ENCODE measurements at places on chromosomes 3 and 15.

DNA sequence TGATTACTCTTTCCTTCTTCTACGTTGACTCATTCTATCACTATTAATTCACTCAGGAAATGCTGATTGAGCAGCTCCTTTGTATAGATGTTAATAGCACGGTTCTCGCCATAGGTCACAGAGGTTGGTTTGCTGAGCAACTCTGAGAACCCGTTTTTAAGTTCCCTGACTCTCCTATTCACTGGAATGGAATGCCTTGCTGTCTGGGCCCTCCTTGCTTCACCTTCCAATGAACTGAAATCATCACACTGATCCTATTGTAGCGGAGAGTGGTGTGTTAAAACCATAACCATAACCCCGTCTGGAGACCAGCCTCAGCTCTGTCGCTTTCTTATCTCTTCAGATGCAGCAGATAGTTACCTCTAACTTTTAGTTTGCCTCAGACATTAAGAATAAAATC lies 323.6 kb downstream of the GABRB3 start:
- no peak for DNase-seq

- DNase-seq, result no peak
These were observed 57.7 kb downstream of the SUCNR1 start for GRCh38 chr3:151931171-151931570.

GRCh38 chr15:90184119-90184785 lies 16.9 kb upstream of the SEMA4B start:
- no peak for DNase-seq

GRCh38 chr15:49989498-49989897 lies 129.5 kb downstream of the ATP8B4 start:
- DNase-seq, result peak; percentile 40

DNA sequence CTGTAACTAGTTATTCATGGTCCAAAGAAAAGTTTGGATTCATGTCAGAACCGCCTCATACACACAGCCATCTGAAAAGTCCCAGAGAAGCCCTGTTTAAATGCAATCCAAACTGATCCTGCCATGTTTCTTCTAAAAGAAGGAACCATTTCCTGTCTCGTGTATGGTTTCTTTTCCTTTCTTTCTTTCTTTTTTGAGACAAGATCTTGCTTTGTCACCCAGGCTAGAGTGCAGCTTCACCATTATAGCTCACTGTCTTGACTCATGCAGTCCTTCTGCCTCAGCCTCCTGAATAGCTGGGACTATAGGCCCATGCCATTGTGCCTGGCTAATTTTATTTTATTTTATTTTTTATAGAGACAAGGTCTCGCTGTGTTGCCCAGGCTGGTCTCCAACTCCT lies 77.4 kb upstream of the NSMCE3 start:
- DNase-seq, result no peak

DNA sequence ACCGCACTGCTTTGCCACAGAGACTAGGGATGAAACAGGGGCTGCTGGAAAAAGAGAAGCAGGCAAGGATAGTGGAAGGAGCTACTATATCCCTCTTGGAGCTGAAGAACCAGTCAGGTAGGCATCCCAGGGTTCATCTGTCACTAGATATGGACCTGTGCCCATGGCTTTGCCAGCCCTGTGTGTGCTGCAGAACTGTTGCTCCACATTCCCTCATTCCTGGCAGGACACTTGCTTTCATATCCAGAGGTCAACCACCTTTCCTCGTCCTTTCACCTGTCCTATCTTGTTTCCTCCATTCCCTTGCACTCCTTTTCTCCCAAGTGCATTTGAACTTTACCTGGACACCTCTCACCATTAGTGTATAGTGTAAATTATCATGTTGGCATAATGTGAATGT lies 12.0 kb downstream of the SNRK start:
- no peak for DNase-seq

GRCh38 chr3:16708285-16708684 lies 103.1 kb upstream of the DAZL start:
- no peak for DNase-seq

GRCh38 chr3:42066516-42067181 lies 24.5 kb upstream of the TRAK1 start:
- DNase-seq, result peak; percentile 47

DNA sequence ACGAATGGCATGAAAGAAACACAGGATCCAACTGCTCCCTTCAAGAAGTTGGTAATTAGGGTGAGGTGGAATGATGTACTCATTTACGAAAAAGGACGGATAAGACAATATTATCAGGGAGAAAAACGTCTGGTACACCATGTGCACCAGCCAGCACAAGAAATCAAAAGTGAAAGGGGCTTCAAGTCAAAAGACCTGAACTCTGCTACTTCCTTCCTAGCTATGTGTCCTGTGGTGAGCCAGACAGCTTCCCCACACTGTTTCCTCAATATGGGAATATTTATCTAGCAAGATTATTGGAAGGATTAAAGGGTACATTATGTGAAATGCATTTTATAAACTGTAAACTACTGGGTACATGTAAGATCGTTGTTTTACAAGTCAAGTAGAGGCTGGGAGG lies 33.9 kb downstream of the RAB27A start:
- DNase-seq, result peak; percentile 56

- no peak for DNase-seq
These were observed 14.4 kb downstream of the TMPRSS7 start for GRCh38 chr3:112048911-112049310.

DNA sequence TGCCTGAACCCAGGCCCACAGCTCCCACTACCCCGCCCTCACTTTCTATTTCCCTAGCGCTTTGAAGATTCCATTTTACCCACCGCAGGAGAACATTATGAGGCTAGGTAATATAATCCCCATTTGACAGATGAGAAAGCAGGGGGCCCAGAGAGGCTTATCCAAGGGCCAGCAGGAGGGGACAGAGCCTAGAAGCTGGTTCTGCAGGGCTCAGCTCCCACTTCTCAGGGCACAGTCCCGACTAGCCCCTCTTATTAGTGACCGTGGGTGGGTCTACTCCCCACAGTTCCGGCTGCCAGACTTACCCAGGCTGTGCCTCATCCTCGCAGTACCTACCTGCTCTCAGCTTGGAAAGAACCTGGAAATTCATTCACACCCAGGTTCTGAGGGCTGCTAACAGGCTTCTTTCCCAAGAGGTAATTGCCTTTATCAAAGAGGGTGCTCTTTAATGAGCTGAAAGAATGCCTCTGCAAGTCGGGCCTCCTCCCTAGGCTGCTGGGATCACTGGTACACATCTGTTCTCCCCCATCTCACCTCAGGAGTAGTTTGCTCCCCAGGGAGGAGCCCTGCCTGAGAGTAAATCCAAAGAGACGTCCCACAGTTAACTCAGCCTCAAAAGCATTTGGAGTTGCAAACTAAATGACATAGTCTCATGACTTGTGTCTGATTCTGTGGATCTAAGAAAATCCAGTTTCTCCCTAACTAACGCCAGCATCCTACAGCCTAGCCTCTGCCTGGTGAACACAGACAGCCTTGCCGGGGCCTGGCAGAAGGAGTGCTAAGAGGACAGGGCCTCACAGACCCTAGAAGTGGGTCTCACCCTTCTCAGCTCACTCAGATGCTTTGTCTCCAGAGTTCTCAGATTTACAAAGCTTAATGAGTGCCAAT lies 125.0 kb downstream of the CHSY1 start:
- no peak for DNase-seq

- DNase-seq, result no peak
These were observed 76.8 kb downstream of the CSNK1G1 start for GRCh38 chr15:64279131-64279530.

DNA sequence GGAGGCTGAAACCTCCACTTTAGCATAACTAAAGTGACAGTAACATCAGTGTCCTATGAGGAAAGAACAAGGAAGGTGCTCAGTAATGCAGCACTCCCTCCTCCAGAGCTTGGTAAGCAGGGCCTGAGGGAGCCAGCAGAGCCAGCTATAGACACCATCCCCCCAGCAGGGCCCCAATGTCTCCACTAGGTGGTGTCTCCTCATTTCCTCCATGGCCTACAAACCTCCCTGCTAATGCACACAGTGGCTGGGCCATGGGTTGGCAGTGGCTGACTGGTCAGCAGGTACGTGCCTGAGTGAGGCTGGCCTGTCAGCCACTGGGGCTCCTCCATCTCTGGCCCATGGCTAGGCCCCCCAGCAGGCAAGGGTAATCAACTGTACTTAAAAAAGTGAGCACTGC lies 13.6 kb downstream of the MRPS25 start:
- DNase-seq, result peak; percentile 24

GRCh38 chr3:12705981-12706380 lies 42.1 kb upstream of the RAF1 start:
- no peak for DNase-seq

DNA sequence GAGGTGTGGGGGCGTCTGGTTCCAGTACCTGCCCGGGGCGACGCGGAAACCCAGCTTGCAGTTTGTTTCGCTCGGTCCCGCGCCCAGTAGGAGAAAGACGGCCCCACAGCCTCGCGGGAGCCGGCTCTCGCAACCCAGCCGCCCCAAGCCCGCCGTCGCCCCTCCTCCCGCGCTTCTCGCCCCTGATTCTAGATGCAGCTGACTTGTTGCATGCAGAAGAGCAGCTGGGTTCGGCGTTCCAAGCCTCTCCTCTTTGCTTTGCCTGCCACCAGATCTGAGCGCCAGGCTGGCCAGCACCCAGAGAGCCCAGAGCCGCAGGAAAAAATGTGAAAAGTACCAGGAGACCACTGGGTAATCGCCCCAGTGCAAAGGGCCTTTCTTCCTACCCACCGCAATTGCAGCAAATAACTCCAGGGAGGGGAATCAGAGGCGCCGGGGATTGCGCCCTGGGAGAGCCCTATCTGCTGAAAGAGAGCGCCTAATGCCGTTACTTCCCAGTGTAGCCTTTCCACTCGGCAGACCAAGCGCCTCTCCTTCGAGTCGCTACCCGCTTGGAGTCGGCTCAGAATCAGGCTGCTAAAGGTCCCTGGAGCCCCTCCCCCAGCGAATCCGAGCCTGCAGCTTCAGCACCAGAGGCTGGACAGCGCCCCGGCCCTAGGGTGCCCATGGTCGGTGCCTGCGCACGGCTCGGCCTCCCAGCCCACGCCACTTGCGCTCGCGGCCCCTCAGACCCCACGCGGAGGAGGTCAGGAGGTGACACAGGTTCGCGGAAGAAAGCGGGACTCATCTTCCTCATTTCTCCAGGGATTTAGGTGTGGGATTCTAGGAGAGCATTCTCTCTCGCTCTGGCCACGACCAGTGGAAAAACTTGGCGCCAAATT lies 15.7 kb upstream of the AEN start:
- DNase-seq, result no peak

DNA sequence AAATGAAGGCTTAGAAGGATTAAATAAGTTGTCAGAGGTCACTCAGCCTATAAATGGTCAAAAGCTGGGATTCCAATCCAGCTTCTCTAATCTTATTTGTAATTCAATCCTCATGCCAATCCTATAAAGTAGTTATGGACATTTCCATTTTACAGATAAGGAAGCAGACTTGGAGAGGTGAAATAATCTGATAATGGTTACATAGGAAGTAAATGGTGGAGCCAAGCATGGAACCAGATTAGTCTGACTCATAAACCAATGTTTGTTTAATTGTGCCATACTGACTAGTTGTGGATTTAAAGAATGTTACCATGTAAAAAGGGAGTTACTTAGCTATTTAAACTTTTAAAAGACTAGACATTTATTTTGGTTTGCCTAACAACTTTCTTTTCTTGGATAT lies 59.7 kb downstream of the KCNAB1 start:
- DNase-seq, result no peak

- DNase-seq, result no peak
These were observed 120.2 kb upstream of the PFN2 start for GRCh38 chr3:150090877-150091276.

- no peak for DNase-seq
These were observed 17.3 kb downstream of the HDAC11 start for GRCh38 chr3:13497386-13497785.

GRCh38 chr3:11545186-11545851 lies 98.4 kb downstream of the VGLL4 start:
- no peak for DNase-seq

DNA sequence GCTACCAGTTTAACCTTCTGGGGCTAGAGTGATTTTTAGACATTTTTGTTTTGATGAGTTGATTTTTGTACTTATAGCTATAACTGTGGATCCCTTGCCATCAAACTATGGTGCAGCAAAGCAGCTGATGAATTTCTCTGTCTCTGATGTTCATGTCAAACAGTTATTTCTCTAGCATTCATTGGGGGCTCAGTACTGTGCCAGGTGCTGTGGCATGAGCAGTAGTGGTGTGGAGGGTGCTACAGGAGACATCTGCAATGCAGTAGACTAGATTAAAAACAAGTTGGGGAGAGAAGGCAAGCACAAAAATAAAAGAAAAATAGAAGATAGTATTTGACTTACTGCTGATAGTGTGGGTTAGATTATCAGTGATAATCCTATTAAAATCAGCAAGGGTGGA lies 95.3 kb downstream of the AKAP13 start:
- no peak for DNase-seq

GRCh38 chr15:29270169-29270955 lies 740 bp upstream of the NSMCE3 start:
- DNase-seq, result peak; percentile 60

DNA sequence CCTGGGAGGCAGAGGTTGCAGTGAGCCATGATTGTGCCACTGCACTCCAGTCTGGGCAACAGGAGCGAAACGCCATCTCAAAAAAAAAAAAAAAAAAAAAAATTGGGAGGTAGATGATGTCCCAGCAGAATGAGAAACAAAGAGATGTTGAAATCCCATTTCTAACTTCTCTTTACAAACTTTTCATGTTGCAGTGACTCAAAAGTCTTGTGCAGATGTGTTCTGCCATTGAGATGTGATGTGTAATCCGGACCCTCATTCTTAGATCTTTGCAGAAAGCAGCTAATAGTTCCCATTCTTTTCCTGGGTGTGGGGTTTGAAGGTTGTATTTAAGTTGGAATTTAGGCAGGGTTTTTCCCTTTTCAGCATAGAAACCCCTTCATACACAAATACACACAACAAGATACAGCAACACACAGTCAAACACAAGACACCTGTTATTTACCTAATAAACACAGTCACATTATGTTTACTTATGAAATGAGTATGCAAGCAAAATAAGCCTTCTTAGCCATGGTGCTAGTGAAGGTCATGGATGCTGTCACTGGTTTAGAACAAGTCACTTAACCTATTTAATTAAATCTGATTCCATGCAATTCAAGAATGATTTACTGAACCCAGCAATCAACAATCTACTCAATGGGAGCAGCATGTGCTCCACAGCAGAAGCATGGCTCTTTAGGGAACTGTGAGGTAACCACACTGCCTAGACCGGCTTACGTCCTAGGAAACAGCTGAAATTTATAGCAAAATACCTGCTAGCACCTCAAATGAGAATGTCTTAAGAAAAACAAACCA lies 14.9 kb downstream of the SIAH2 start:
- DNase-seq, result peak; percentile 53

GRCh38 chr3:32460031-32460749 lies 42.5 kb downstream of the CMTM6 start:
- DNase-seq, result no peak

DNA sequence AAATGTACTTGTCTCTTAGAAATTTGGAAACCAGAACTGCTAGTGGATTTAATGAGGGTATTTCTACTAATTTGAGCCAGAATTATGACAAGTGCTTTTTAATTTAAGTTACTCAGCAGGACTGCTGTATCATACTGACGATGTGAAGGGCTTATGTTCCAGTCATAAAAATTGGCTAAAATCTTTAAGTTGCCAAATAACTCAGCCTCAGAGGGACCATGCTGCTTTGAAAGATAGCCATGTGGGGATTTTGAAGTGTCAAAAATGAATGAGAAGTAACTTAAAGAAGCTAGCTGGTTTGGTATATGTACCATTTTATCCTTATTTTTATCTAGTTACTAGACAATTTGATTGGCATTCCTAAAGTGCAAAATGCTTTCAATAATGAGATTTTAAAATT lies 545.0 kb downstream of the DIPK2A start:
- DNase-seq, result no peak
